Articular chondrocyte of knee joint (primary cell): ENCODE measurements at places on chromosomes 6 and 20. TPM values are rescaled to one million over a fixed set of nuclear protein-coding genes. Genes with fewer than 3 reads are reported as not detected.

DCBLD1 gene
- 22.7 and 28.5 TPM in 2 replicates for total RNA-seq

JPH2 gene
- 0.22 and 0.52 TPM in 2 replicates for total RNA-seq

REM1 gene
- total RNA-seq = 0.76 and 0.78 TPM in 2 replicates

ENPP4 gene
- total RNA-seq = 1.6 and 2.4 TPM in 2 replicates

C20orf202 gene
- not detected in 2 replicates for total RNA-seq
